Stimulated activated CD4-positive, alpha-beta T cell treated with anti-CD3 and anti-CD28 coated beads, Interleukin-12 subunit alpha, Interleukin-12 subunit beta, amount 100 ng/mL, for 48 hours (primary cell): ENCODE measurements at places on chromosomes 1 and 21.

DNA sequence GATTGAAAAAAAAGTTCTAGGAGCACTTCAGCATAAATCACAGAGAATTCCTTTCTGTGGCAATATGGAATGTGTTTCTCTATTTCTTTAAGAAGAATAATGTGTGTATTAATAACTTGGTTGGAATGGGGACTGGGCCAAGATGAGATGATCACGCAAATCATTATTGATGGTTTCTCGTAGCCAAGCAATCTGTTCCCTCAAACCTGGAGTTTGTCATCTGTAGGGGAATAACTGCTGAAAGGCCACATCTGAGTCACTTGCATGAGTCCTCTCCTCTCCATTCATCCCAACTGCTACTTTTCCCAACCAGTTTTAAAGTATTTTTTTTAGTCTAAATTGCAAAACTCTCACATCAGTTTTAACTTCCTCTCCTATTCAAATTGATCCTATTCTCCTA, 480.4 kb downstream of the PLPP3 start:
- no peak for DNase-seq

DNA sequence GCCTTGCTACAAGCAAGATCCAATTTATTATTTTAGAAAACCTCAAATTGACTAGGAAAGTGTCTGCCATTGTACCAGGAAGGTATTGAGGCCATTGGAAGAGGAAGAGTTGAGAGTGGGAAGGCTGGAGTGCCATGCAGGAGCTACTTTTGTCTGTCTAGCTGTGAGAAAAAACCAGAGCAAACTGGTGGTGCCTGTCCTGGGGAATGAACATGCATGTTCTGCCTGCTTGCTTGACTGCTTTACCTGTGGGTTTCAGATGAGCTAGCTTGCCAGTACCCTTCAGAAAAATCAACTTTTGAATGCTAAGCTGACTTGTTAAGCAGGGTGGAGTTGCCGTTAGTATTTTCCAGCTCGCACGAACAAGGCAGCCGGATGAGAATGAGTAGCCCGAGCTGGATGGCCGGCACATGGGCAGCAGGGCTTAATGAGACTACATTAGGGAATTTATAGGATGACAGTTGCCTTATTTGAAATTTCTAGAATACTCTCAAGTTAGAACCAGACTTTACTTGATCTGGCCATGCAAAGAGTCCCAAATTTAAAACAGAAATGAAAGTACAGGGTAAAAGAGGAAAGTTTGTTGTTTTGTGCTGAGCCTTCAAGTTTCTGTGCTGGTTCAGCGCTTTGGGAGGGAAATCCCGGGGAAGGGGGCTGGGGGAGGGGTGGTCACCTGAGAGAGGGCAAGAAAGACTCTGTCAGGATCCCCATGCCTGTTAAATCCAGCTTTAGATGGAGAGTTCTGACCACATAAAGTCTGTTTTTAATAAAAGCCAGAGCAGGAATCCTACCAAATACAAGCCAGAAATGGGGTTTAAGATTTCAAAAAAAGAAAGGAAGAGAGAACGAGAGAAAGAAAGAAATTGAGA, 29.6 kb upstream of the C1orf105 start:
- DNase-seq, result no peak

DNA sequence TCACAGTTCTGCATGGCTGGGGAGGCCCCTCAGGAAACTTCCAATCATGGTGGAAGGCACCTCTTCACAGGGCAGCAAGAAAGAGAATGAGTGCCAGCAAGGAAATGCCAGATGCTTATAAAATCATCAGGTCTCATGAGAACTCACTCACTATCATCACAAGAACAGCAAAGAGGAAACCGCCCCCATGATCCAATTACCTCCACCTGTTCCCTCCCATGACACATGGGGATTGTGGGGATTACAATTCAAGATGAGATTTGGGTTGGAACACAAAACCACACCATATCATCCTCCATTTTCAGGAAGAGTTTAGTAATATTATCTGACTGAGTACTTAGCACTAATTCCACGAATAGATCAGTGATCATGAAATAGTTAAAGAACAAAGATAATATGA, 244.2 kb downstream of the LMO4 start:
- no peak for DNase-seq

- no peak for DNase-seq
Measured at GRCh38 chr21:40731206-40731605, 115.8 kb downstream of the DSCAM start.

- DNase-seq, result no peak
Measured at GRCh38 chr1:61620536-61620935, 104.4 kb downstream of the TM2D1 start.

DNA sequence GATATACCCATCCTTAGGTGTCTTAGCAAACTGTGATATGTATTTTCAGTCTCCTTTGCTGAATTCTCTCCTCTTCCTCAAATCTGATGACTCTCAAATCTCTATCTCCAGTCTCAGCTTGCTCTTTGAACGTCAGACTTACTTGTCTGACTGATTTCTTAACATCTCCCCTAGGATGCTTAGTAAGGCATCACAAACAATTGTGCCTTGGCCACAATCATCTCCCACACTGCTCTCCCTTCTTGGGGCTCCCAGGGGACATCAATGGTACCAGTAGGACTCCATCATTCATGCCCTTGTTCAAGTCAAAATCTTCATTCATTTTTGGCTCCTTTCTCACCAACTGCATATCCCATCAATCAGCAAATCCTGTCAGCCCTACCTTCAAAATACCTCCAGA, 42.0 kb downstream of the GNG12 start:
- no peak for DNase-seq

- DNase-seq, result no peak
Measured at GRCh38 chr1:230824919-230825721, 43.2 kb downstream of the C1orf198 start.

GRCh38 chr1:53454019-53454418, 5.2 kb upstream of the DMRTB1 start:
- no peak for DNase-seq

GRCh38 chr21:31107176-31107785, 69.0 kb upstream of the KRTAP19-8 start:
- DNase-seq, result no peak

- DNase-seq, result no peak
Measured at GRCh38 chr1:29490204-29490934, 254.0 kb downstream of the PTPRU start.

DNA sequence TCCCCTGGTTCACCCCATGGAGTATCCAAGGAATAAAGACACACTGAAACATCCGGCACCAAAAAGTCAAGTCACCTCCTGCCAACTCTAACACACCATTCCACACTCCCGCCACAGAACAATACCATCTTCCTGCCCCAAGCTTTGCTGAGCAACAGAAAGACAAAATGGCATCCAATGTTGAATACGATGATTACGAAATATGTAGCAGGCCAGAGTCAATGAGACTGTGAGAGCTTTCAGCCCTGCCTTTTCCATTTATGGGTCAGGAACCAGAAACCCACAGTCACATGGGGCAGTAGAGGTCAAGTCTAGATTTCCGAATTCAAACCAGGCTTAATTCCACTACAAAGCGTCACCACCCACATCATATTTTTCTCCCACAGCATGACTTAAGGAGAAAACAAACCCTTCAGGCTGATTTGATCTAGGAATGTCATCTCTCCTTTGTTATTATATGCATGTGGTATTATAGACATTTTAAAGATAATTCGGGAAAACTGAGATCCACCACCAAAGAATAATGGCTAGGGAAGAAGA, 249.8 kb downstream of the SETD4 start:
- no peak for DNase-seq

- no peak for DNase-seq
Measured at GRCh38 chr1:115768549-115768948, at the start of gene CASQ2. Gene CASQ2, minus strand, starts transcription at chr1:115768714. Its CDS starts 173 bp downstream, at chr1:115768541.

GRCh38 chr1:51488372-51489050, 30.6 kb downstream of the EPS15 start:
- DNase-seq, result no peak

GRCh38 chr1:184698016-184698415, 56.6 kb downstream of the EDEM3 start:
- DNase-seq, result no peak

DNA sequence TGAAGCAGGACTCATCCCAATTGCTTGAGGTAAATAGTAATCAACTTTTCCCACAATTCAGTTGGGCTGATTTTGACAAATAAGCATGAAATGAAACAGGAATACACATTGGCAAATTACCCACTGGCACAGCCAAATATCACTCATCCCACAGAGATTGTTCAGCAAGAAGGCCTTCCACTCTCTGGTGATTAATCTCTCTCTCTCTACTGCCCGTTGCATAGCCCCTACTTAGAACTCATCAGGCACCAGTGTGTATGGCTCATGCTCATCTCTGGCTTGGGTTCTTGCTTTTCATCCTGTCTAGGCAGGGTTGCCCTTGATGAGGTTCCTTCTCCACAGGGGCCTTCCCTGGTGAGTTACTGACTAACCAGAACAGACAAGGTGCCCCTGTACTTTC, 1.1 kb downstream of the BSDC1 start:
- no peak for DNase-seq

GRCh38 chr1:89277725-89278124, 5.1 kb upstream of the GBP5 start:
- DNase-seq, result no peak

DNA sequence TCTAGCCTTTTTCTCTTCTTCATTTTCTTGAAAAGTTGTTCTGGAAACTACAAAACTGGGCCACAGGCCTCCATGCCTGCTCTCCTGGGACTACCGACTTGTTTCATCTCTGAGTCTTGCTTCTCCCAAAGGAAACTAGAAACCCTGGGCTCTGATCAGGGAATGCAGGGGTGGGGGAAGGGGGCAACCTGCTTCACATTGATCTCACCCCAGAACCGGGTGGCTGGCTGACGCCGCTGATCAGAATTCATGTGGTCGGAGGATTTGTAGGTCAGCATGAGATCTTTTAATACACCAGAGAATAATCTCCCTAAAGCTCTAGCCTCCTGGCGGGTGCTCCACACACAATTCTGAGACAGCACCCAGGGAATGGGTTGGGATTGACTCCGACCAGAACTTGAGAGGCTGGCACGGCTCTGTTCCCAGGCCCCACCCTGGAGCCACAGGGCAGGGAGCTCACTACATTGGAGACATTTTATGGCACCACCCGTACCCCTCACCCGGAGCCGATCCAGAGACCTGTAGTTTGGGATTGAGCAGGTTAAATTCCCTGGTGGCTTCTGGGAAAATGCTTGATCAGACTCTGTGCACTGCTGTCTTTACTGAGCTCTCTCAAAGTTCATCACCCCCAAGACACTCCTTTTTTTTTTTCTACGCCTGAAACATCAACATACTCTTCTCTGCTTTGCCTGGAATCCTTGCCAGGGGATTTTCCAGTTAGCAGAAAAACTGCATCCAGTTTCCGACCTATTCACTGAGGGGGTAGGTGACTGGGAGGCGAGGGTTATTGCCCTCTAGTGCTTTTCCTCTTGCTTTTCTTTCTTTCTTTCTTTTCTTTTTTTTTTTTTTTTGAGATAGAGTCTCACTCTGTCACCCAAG, 12.2 kb upstream of the ARHGEF10L start:
- no peak for DNase-seq

- DNase-seq, result no peak
Measured at GRCh38 chr21:29786496-29787360, 153.1 kb downstream of the GRIK1 start.

- no peak for DNase-seq
Measured at GRCh38 chr1:20240012-20240411, 50.7 kb upstream of the VWA5B1 start.

DNA sequence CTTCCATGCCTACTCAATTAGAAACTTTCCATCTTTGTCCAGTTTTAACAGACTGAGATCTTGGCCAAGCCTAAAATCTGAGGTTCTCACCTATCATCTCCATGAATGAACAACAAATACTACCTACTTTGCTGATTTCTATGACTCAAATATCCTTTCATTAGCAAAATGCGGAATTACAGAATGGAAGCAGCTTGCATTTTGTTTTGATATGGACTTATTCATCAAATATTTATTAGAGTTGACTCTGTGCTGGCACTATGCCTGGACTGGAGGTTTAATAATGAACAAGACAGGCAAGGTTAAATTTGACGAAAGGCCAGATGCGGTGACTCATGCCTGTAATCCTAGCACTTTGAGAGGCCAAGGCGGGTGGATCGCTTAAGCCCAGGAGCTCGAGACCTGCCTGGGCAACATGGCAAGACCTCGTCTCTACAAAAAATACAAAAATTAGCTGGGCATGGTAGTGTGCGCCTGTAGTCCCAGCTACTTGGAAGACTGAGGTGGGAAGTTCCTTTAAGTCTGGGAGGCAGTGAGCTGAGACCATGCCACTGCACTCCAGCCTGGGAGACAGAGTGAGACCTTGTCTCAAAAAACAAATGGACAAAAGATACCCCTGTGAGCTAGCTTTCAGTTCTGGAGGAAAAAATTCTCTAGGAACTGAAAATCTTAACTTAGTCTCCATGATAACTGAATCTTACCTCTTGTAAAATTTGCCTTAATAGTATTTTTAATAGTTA, 29.4 kb upstream of the SOD1 start:
- no peak for DNase-seq

- DNase-seq, result no peak
Measured at GRCh38 chr1:232038706-232039677, 412.4 kb downstream of the DISC1 start.

GRCh38 chr1:199474738-199475137, 552.8 kb upstream of the NR5A2 start:
- DNase-seq, result no peak

DNA sequence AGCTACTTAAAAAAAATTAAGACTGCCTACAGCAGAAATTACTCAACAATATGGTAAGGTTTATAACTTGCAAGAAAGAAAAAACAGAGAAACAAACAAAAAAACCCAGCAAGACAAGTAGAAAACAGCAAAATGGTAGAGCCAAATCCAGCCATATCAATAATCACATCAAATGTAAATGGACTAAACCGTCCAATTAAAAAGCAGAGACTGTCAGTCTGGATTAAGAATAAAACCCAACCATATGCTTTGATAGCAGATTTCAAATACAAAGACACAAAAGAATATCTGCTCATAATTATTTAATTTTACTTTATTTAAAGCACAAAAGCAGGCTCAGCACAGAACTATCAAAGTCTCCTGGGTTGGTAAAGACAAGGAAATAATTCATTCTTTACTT, 17.5 kb downstream of the PACC1 start:
- DNase-seq, result no peak

- no peak for DNase-seq
Measured at GRCh38 chr1:161069241-161069640, 450 bp downstream of the ARHGAP30 start.

- DNase-seq, result no peak
Measured at GRCh38 chr1:230112131-230112701, 45.2 kb downstream of the GALNT2 start.
